T-cell (primary cell): ENCODE measurements at places on chromosomes 1 and 21.

- no peaks in the 10 kb centered on the region for H3K4me1 ChIP-seq
- H3K4me3 ChIP-seq: no peak overlapping the region
- DNase-seq: no peak
- no peaks in the 10 kb centered on the region for H3K27me3 ChIP-seq
- no peaks in the 10 kb centered on the region for H3K36me3 ChIP-seq
These were observed 113.4 kb downstream of the HLX start for GRCh38 chr1:220992705-220993052.

- DNase-seq: peak; percentile 91
- no peaks in the 10 kb centered on the region for H3K36me3 ChIP-seq
- peak within 1 kb of the TSS; percentile 23 for H3K27ac ChIP-seq
These were observed at the start of gene NBPF3 for GRCh38 chr1:21439721-21440629. TSS of gene NBPF3 (plus strand) at chr1:21440137. CDS start at chr1:21445087, 4,950 bp downstream.

DNA sequence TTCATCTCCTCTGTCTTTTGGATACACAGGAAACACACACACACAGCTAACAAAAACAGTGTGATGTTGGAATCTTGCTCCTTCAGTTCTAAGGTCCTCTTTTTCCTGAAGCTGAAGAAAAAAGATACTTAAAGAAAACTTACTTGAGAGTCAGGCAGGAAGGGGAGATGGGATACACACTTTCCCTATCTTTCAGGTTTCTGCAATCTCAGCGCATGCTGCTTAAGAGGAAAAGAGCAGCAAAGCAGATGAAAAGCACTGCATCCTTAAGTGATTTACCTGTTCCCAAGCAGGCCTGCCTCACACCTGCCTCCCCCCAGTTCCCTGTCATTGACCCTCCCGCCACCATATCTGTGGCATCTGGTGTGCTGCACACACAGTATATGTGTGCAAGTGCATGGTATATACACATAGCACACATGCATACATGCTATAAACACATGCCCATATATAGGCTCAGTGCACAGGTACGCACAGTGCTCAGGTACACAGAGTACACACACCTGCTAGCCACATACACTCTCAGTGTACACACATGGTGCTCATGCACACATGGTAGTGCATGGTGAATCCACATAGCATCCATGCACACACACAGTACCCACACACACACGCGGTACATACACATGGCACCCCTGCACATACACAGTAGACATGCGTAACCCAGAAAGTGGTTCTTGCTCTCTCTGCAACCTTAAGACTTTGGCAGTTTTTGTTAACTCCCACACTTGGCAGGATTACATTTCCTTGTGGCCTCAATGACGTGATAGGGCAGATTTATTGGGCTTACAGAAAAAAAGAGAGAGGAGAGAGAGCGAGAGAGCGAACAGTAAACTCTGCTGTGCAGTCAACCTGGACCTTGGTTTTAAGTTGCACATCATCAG lies 166.9 kb downstream of the TOMM20 start:
- DNase-seq: no peak
- peaks cover 60% of the 10 kb centered on the region for H3K4me1 ChIP-seq
- H3K27me3 ChIP-seq: no peaks in the 10 kb centered on the region
- H3K27ac ChIP-seq: peak overlapping the region; percentile 92
- no peak overlapping the region for H3K4me3 ChIP-seq
- no peaks in the 10 kb centered on the region for H3K36me3 ChIP-seq

DNA sequence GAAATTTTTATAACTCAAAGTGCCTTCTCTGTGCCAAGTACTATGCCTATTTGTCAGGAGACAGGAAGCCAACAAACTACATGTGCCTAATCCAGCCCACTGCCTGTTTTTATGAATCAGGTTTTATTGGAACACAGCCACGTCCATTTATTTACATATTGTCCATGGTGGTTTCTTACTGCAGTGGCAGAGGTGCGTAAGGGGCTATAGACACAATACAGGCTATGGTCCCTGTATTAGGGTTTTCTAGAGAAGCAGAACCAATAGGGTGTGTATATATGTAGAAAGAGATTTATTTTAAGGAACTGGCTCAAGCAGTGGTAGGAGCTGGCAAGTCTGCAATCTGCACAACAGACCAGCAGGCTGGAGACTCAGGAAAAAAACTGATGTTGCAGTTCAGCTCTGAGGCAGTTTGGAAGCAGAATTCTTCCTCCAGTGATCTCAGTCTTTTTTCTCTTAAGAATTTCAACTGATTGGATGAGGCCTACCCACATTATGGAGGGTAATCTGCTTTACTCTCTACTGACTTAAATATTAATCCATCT lies 15.4 kb downstream of the PPIE start:
- no peaks in the 10 kb centered on the region for H3K4me1 ChIP-seq
- H3K36me3 ChIP-seq: peaks cover 17% of the 10 kb centered on the region
- DNase-seq: no peak
- no peaks in the 10 kb centered on the region for H3K27me3 ChIP-seq

DNA sequence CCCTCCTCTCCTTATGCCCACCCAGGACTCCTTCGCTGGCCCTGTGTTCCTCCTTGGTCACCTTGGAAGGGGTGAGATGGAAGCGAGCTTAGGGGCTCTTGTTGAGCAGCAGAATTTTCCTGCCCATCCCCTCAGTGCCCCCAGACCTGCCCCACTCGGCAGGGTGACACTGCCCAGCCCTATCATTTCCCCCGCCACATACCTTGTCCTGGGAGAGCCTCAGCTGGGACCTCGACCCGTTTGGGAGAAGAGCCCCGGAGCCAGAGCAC lies 1.4 kb upstream of the FNDC5 start:
- peaks cover 70% of the 10 kb centered on the region for H3K27me3 ChIP-seq
- H3K27ac ChIP-seq: no peak overlapping the region
- no peak for DNase-seq
- no peaks in the 10 kb centered on the region for H3K36me3 ChIP-seq
- peaks cover 32% of the 10 kb centered on the region for H3K4me1 ChIP-seq
- no peak overlapping the region for H3K4me3 ChIP-seq

DNA sequence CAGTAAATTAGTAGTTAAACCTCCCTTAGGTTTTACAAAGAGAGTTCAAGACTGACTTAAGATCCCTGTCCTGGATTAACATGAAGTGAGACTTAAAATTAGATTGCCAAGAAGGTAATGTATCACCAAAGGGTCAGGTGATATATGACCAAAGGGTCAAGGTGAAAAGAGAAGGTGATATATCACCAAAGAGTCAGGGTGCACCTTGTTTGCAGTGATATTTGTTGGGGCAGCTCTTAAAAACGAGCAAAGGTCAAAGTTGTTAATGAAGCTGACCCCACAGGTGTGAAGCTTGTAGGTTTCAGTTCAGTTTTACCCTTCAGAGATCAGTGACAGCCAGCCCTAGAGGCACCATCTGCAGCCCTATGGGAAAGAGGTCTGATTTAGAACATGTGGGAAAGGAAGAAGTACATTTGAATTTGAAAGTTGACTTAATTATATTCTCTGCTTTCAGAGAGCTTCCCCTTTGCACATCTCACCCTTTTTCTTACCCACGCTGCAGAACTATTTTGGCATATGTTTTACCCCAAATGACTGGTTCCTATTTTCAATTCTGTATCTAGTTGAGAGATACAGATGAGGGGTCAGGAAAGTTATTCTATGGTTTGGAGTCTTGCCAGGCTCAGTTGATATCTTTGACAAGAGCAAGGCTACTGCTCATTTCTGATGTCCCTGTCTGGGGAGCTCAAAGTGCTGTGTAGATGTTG lies 170.8 kb downstream of the S1PR1 start:
- DNase-seq: no peak
- H3K4me1 ChIP-seq: no peaks in the 10 kb centered on the region
- no peaks in the 10 kb centered on the region for H3K36me3 ChIP-seq
- H3K27me3 ChIP-seq: no peaks in the 10 kb centered on the region

- DNase-seq: no peak
- H3K27ac ChIP-seq: no peak overlapping the region
- no peaks in the 10 kb centered on the region for H3K4me1 ChIP-seq
- no peak overlapping the region for H3K4me3 ChIP-seq
- H3K36me3 ChIP-seq: no peaks in the 10 kb centered on the region
These were observed 37.1 kb upstream of the COL11A1 start for GRCh38 chr1:103145449-103145848.
